ENCODE measurements at places on chromosomes 3 and 15.

DNA sequence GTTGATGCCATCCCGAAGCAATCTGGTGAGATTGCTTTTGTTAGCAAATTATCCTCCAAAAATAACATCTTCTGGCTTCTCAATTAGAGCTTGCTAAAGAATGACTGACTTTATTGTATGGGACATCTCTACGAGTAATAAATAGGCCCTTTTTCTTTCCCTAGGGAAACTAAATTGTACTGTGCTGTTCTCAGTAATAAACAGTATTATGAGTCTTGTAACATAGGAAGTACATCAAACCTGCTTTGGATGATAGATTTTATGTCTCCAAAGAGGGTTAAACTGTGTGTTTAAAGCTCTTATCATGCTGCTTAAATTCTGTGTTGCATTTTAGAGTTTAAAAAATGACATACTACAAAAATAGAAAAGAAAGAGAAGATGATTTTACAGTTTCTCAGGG is 153.4 kb upstream of the THRB start:
- DNase-seq, result no peak

- DNase-seq, result peak; percentile 90
Observed at GRCh38 chr3:193842029-193842798, 249.2 kb downstream of the OPA1 start.

DNA sequence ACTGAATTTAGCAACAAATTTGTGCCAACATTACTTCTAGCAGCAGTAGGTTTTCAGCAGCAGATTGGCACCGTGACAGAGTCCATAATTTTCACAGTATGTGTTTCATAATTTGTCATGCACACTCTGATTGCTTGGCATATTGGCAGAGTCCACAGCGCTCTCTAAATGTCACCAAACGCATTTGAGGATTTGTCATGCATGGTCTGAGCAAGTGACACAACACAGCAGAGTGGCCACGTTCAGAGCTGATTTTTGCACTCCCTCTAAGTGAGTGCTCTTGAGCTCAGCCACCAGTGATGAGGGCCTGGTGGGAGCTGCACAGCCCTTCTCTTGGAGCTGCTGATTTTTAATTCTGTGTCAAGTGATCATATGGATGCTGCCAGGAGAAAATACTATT is 1270.8 kb downstream of the ROBO1 start:
- DNase-seq, result no peak

- DNase-seq, result no peak
Observed at GRCh38 chr3:37701734-37702433, 159.8 kb upstream of the CTDSPL start.

DNA sequence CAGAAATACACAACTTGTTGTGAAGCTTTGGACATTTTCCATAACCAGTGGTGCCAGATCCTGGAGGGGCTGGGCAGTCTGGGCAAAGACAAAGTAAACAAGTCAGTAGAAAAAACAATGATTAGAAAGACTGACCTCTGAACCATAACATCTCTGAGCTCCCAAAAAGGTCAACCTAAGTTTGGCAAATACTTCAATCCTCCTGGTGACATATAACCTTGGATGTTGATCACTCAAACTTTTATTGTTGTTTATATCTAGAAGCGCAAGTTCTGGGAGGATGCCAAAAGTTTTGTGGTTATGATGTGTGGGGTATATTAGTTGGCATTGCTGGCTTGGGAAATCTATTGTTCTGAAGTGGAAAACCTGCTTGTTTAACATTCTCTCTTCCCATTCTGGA is 257.7 kb downstream of the DIPK2A start:
- no peak for DNase-seq

DNA sequence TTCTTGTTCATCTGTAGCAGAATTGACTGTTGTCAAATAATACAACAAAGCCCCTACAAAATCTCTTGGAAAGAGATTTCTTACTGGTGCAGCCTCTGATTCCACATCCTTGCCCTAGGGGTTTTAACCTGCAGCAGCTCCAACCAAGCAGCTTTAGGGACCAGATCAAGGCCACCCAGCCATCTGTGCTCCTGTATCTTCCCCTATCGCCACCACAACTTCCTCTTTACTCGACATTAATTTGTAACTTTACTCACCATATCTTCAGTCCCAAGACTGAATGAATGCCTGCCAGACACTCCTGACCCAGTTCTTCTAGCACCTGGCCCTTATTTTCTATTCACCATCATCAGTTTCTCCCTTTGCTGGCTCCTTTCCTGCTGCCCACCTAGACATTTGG is 156.6 kb upstream of the IL12A start:
- no peak for DNase-seq

DNA sequence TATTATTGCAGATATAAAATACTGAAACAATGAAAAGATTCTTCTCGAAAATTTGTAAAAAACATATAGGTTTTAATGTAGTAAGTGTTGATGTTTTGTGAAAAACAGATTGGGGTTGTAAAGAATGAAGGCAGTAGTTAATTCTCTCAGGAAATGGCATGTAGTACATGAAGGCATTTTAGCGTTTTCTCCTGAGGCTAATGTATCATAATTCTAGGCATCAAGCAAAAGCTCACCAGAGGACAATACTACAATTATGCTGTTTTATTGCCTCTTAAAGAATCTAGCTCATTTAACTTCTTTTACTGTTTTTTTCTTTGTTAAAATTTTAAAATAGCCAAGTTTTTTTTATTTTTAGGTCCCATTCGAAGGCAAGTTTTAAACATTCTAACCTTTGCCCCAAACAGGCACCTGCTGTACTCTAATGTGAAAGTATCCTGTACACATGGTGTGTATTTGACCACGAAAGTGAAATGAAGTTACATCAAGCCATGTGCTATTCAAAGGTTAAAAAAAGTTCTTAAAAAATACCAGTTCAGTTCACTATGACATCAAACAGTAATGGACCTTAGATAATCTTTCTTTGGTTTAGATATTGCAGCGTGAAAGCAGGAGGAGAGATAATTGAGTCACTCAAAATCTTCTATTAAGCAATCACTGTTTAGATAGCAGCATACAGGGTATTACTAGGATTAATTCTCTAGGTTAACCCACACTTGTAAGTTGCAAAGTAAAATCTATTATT is 163.6 kb downstream of the ECT2 start:
- no peak for DNase-seq

All from suppressor macrophage (primary cell).